ENCODE measurements at places on chromosomes 6 and 20.

- DNase-seq, result no peak
Observed at GRCh38 chr20:19253916-19254820, 41.7 kb downstream of the SLC24A3 start.

DNA sequence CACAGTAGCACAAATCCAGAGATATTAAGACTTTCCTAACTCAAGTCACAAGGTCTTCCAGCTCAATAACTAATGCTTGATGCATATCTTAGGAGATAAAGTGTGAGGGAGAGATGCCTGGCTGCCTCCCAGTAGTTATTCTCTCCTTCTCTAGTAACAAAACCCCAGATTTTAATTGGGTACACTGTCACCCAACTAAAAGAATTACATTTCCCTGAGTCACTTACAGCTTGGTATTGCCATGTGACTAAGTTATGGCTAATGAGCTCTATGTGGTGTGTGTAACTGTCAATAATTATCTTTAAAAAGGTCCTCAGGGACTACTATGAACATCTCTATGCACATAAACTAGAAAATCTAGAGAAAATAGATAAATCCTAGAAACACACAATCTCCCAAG, 32.0 kb downstream of the KIF6 start:
- DNase-seq, result no peak

DNA sequence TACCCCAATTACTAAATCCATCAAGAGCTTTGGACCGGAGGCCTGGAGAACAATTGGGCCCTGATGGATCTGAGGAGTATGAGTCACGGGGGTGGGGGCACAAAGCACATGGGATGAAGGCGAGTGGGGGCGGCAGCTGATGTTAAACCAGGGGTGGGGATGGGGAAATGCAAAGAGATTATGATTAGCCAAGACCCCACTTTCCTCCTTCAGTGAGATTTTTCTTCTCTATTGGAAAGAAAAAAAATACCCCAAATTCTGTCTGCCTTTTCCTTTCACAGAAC, 57.9 kb downstream of the ARHGAP40 start:
- DNase-seq, result peak; percentile 90

DNA sequence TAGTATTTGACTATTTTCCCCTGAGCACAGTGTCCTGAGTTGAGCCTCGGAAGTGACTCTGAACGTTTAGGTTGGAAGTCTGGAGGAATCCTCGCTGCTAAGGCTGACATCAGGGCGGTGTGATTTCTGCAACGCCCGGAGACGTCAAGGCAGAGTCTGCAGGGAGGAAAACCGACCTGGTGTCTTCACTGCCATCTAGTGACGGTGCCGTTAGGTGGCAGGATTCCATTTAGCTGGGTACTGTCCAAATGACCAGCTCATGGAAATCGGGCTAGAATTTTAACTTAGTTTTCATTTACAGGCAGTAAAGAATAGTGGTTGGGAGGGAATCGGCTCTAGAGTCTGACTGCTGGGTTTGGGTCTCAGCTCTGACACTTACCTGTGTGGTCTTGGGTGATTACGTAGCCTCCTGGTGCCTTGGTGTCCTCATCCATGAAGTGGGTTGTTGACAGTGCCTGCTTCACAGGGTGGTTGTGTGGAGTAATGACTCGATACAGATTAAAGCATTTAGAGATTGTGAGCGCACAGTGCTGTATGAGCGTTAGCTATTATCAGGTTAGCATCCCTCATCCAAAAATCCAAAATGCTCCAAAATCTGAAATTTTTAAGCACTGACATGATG, 35.0 kb downstream of the FOXF2 start:
- DNase-seq, result no peak

- no peak for DNase-seq
Observed at GRCh38 chr20:61722146-61722678, 343.5 kb downstream of the TAF4 start.

DNA sequence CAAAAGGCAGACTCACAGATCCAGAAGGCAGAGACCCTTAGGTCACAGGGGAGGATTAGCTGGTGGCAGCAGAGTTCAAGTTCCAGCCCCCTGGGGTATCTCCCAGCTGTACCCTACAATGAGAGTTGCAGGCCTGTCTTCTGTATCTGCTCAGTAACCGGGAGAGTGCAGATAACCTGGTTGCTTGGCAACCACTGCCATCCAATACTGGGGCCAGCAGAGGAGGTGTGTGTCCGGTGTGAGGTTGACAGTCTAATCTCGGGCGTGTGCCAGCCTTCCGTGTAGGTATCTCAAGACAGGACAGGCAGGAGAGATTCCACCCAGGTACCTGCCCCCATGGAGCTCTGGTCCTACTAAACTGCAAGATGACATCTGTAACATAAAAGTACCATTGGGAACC, 56.6 kb upstream of the TBC1D7 start:
- peak; percentile 26 for DNase-seq

GRCh38 chr20:25061821-25062530, 4.0 kb upstream of the ACSS1 start:
- DNase-seq, result no peak

GRCh38 chr6:46556053-46556452, 64.8 kb upstream of the RCAN2 start:
- no peak for DNase-seq

DNA sequence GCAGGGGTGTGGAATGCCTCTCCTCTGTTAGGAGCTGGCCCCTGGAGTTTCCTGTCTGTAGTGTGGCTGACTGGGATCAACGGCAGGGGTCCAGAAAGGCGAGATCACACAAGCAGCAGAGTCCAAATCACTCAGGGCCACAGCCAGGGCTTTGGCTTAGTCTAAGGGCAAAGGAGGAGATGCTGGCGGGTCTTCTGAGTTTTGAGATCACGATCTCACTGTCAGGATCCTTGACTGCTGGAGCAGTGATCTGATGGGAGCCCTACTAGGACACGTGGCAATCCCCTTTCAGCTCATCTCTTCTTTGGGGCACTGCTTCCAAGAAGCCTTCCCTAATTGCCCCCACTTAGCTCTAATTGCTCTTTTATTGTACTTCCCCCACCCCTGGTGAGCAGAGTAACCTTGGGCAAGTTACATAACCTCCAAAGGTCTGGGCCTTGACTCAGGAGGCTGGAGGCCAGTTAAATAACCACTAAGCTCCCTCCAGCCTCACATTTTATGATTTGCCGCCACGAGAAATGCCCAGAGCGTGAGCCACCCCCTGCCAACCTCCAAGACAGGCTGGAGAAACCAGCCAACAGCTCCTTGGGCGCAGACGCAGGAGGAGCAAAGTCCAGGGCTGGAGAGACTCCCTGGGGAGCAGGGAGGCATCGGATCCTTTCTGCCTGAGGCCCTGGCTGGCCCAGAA, 12.0 kb downstream of the KCNK5 start:
- no peak for DNase-seq

DNA sequence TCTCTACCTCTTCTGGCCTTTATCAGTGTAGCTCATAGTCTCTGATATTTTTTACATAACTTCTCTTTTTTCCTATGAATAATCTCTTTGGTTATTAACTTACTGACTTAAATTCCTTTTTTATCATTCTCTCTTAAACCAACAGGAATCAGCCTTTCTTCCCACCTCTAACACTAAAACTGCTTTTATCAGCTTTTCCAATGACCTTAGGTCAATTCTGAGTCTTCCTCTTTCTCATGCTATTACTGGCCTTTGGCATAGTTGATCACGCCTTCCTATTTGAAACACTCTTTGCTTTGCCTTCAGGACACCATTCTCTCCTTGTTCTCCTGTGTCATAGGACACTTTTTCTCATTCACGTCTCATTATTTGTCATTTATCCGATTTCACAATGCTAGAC, 8.1 kb upstream of the HINT3 start:
- no peak for DNase-seq

- DNase-seq, result no peak
Observed at GRCh38 chr20:62523473-62524203, 47.8 kb upstream of the GATA5 start.

GRCh38 chr20:49367113-49367512, 89.3 kb upstream of the ZNFX1 start:
- no peak for DNase-seq

- DNase-seq, result no peak
Observed at GRCh38 chr20:6756693-6757595, 10.5 kb upstream of the BMP2 start.
